ENCODE measurements at places on chromosomes 7 and 10.

DNA sequence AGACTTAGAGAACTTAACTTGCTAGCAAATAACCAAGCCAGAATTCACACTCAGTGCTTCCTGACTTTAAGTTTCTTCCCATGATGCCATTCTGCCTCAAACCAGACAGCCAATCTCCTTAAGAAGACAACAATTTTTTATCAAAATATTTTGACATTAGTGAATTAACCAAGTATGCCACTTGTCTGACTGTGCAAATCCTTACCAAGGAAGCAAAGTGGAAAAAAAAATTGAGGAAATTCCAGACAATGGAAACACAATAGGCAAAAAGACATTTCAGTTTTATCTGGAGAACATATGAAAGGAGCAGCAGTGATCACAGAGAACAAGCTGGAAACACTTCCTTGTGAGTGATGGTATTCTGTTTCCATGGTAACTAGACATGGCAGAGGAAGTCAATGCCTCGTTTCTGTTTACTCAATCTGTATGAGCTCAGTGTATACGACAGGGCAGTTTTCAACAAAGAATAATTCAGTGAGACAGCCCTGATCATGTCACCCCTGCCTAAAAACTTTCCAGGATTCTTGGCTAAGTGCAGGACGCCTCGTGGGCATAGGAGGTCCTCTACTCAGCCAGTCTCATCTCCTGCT is 114.2 kb downstream of the DYNC1I1 start:
- no peak for DNase-seq

DNA sequence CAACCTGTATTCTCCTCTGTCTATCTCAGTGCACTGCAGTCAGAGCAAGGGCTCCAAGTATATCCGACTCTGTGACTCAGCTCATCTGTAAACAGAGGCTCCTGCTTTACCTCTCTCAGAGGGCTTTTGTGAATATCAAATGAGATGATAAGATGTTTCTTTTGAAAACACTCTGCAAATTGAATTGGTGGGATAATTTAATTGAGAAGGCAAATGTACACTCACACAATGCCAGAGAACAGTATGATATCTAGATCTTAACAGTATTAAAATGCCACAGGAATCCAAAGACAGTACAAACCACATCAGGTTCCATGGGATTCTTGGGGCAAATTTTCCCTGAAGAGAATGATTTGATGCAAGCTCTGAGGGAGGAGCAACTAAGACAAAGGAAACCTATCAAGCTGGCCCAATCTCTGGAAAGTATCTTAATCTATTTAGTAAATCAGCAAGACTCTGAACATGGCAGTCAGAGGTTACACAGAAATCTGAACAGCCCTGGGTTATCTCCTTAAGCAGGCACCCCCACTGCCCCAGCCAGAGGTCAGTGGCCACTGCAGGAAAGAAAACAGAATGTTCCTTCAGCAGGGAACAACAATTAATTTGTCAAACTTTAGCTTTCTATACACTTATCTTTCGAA is 45.9 kb downstream of the DOCK4 start:
- DNase-seq = peak; percentile 56

DNA sequence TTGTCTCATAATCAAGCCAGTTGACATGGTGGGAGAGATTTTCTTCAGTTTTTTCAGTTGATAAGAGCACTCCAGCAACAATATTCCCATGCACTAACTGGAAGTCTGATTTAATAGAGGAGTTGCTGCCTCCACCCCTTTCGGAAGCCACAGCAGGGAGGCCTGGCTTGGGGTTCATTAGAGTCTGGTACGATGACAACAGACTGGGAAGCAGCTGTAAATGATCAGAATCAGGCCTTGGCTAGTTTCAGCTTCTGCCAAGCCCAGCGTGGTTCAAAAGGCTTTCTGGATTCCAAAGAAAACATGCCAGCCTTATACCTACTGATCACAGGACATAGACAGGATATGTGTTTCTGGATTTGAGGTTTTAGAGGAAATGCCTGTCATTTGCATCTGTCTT is 274.0 kb downstream of the CSTF2T start:
- DNase-seq = no peak

- DNase-seq = peak; percentile 12
Observed at GRCh38 chr10:30752481-30752881, 122.9 kb upstream of the LYZL2 start.

GRCh38 chr10:115321360-115321759 is 228.2 kb downstream of the ATRNL1 start:
- no peak for DNase-seq

- no peak for DNase-seq
Observed at GRCh38 chr7:18437101-18437500, 58.4 kb upstream of the HDAC9 start.

GRCh38 chr10:113345826-113346624 is 206.8 kb upstream of the HABP2 start:
- DNase-seq = no peak

DNA sequence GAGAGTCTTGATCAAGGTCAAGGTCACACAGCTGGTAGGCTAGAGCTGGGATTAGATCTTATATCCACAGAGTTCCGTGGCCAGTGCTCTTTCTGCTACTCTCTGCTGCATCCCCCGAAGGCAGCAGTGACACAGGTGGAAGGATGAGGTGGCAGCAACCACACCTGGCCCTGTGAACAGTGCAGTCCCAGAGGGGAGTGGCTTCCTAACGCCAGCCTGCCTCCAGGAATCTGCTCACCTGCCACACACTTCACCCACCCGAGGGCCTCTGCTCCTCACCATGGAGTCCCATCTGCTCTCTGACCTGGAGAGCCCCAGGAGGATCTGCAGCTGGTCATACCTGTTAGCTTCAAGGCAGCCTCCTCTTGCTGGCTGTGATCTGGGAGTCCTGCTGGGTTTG is 484.2 kb downstream of the PLXNA4 start:
- no peak for DNase-seq

GRCh38 chr10:25982107-25982506 is 48.1 kb downstream of the MYO3A start:
- DNase-seq = no peak

DNA sequence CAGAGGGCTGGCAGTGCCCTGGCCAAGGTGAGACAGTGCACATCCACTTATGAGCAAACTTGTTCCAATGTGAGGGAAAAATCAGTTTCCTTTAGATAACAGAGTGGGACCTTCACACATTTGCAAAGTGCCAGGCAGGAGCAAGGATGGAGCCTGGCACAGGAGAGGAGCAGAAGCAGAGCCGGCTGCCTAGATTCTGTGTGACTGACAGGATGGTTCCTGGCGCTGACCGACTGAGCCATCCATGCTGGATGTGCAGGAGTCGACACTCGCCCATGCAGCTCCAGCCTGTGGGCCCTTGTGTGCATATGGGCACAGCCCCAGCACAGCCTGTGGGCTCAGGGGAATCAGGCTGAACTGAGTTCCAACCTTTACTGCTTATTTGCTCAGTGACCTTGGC is 346.5 kb downstream of the GRID1 start:
- peak; percentile 18 for DNase-seq

DNA sequence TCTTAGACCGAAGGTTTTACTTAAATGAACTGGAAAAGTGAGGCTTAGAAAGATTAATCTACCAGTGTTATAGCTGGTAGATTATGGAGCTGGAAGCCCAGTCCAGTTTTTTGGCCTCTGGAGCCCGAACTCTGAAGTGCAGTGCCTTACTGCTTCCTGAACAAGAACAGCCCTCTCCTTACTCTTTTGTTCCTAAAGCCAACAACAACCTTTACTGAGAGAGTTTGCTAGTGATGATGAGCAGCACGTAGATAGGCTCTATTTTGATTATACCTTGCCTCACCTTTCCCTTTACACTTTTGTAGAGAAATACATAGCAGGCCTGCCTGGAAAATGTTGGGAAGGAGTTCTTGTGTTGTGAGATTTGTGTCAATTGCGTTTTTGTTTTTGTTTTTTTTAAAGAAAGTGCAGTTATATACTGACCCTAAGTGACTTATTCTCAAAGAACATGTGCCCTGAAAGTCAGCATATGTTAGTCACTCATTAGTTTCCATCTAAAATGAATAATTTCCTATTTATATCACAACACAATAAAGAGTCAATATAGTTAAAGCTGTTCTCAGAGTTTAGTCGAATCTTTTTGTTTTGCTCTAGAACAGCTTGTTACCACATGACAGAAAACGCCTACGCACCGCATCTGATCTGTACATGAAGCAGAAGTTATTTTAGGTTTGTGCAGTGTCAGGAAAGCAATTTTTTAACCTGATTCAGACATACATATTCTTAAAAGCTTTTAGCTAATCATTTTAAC is 33.0 kb downstream of the PLEKHA1 start:
- no peak for DNase-seq

GRCh38 chr10:89966211-89966610 is 264.8 kb downstream of the KIF20B start:
- no peak for DNase-seq

DNA sequence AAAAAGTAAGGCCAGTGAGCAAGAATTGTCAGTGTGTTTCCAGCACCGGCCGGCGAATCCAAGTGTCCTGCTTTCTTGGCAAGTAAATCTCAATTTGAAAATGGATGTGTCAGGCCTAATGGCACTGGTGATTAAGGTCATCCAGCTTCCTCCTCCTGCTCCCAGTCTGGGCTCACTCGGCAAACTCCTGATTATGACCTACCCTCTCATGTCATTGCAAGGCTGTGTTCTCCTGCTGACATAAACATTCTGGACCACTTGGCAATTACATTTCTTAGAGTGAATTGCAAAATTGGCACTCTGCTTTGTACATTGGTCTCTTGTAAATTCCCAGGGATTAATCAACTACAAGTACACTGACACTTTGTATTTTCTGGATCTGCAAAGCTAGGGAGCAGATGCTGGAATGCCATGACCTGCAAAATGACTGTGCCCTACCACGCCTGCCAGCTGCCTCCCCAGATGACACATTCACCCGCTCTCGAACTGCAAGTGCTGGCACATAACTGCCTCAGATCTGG is 473.8 kb downstream of the KIF20B start:
- DNase-seq = peak; percentile 4

GRCh38 chr7:157445246-157445955 is 108.6 kb downstream of the DNAJB6 start:
- no peak for DNase-seq

GRCh38 chr10:11874568-11875493 is 51.7 kb downstream of the PROSER2 start:
- no peak for DNase-seq

- DNase-seq = no peak
Observed at GRCh38 chr7:42900842-42901241, 11.0 kb downstream of the C7orf25 start.

GRCh38 chr10:127314797-127315196 is 118.4 kb upstream of the INSYN2A start:
- DNase-seq = no peak

DNA sequence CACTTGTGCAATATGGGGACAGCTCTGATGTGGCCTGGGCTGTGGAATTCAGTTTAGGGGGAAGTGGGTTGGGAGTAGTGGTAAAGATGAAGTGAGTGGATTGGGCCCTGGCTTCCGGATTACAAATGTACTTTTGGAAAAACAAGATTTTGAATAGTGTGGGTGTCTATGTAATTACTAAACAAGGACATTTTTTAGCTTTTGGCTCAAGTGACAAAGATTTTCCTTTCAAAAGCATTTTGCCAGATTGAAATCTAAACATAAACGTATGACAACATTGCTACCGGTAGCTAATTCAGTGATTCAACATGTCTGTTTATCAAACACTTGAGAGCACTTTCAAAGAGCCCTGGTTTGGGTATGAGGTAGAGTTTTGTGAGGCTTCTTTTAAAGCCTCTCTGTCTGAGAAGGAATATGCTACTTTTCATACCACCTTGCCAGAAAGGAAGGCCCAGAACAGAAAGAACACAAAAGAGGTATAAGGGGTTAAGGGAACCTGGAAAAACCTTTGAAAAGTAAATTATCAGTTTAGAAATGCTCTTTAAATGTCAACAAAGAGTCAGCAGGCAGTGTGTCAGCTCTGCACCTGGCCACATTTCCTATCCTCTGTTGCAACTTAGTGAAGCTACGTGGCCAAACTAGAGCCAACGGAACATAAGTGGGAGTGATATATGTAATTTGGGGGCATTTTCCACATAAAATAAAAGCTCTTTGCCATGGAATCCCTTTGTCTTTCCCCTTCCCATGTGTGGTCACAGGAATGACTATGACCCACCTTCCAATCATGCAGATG is 516.1 kb downstream of the NRG3 start:
- no peak for DNase-seq

DNA sequence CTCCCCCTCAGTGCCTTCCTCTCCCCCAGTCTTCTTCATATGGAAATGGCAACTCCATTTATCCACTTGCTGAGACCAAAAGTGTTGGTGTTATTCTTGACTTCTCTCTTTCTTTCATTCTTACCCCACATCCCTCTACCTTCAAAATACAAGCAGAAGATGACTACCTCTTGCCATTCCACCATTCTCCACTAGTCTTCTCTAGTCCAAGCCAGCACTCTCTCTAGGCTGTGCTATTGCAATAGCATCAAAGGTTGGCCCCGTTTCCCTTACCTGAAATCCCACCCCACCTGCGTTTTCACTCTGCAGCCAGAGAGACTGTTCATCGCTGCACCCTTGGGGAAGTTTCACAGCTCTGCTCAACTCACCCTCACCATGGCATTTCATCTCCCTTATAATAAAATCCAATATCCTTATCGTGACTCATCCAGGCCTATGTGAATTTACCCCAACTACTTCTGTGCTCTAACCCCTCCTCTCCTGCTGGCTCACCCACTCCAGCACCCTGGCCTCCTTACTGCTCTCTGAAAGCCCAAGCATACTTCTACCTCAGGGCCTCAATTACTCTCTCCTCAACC is 109.1 kb downstream of the LSM5 start:
- no peak for DNase-seq

- no peak for DNase-seq
Observed at GRCh38 chr7:22670422-22670815, 56.6 kb upstream of the IL6 start.

DNA sequence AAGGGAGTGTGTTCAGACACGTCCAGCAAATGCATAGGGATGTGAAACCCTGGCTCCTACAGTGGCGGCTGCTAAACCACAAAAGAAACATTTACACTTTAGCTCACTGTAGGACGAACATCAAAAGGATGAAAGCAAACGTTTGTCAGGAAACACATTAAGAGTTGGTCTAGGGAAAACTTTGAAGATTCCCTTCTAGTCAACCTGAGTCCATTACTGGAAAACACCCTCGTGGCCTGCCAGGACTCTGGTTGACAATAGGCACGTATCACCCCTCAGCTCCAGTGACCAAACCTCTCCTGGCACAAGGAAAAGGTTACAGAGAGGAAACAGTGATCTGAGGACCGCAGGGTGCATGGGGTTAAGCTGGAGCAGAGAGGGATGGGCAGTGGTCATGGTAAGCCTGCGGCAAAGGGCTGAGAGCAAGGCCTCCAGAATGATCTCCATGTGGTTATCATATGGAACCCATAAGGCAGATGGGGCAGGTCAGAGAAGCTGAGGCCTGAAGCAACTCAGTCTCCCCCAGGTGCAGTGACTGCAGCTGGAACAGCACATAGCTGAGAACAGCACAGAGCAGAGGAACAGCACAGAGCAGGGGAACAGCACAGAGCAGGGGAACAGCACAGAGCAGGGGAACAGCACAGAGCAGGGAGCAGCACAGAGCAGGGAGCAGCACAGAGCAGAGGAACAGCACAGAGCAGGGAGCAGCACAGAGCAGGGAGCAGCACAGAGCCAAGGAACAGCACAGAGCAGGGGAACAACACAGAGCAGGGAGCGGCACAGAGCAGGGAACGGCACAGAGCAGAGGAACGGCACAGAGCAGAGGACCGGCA is 49.9 kb downstream of the CHST15 start:
- no peak for DNase-seq
